AG04449 (cell line): ENCODE measurements at places on chromosomes 6 and 20.

- DNase-seq = no peak
Measured at GRCh38 chr6:166623318-166623717, 3.7 kb downstream of the RPS6KA2 start.

GRCh38 chr20:50013976-50014375 is 31.2 kb downstream of the SNAI1 start:
- no peak for DNase-seq

- no peak for DNase-seq
Measured at GRCh38 chr6:18990059-18990978, 603.2 kb downstream of the RNF144B start.

DNA sequence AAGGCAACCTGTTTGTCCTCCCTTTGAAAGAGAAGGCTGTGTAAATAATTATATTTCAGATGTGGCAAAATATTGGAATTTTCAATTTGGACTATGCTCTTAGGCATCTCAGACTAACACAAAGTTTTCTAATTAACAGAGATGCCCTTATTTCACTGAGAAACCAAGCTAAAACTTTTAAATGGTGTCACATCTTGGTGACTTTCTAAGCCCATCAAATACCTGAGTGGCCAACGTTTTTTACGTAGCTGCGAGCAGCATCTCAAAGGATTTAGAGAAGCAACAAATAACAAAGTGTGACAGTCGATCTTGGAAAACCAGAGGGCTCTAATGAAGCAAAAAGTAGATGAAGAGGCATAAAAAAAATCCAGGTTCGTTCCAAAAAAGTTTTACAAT is 3.4 kb upstream of the HEY2 start:
- no peak for DNase-seq

DNA sequence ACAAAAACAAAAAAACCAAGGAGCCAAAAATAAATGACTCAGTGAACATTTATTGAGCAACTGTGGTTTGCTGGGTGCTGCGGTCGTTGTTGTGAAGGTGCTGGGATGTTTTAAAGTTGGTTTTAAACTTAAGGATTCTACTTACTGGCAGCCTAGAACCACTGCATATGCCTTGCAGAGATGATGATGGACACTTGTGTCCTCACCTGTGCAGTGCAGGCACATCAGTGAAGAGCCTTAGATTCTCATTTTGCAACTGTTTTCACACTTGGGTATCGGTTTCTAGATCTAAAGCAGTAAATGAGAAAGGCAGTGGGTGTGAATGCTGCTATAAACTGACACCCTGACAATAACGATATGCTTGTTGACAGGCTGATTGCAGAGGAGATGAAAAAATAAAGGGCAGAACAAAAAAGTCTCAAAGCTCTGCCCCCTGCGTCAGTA is 68.8 kb downstream of the UTRN start:
- no peak for DNase-seq

DNA sequence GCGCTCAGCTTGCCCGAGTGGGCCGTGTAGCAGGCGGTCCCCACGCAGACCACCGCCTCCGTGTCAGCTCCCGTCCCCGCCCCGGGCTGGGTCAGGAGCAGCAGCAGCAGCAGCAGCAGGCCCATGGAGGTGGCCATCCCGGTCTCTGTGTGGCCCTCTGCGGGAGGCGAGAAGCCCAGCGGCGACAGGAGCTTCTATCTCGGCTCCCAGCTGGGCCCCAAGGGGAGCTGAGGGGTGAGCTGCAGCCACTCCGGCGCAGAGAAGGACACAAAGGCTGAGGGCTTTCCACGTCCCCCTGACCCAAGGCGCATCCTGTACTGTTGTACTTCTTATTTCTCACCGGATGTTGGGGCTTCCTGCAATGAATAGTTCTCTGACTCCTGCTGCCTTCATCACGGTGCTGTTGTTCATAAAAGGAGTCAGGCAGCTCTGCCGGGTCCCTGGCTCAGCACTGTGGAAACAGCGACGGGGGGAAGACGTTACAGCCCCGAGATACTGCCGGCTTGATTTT is at the start of gene CD93:
CD93 (minus strand) TSS at position 269 of the 511 bp plus-strand sequence; CDS start at position 137, 132 bp downstream.
- no peak for DNase-seq

DNA sequence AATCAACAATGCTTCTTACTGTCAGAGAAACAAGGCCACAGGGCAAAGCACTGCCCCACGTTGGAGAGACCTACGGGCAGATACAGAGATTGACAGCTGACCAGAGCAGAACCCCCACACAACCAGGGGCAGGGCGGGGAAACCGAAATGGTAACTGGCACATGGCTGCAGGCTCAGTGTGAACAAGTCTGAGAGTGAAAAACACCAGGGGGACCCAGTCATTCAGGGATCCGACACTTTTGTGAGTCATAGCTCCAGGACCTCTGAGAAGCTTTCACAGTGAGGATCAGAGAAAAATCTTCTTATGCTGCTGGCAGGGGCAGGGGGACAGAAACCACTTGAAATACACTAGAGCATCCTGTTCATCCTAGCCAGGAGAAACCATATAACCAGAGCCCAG is 254.2 kb downstream of the C6orf118 start:
- DNase-seq = no peak

DNA sequence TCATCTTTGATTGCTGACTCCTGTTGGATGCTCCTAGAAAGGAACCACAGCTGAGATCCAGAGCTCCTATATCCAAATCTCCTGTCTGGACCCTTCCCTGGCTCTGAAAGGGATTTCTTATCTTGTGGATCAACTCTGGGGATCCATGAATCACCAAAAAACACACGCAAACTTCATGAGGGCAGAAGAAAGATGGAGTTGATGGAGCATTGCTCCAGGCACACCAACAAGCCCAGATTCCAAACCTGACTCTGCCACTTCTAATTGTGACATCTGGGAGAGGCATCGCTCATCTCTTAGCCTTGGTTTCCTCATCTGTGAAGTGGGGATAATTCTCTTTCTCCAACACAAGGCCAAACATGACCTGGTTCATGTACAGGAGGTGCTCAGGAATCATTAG is 6.7 kb downstream of the KCNS1 start:
- DNase-seq = no peak

GRCh38 chr6:7196685-7197283 is 89.0 kb downstream of the RREB1 start:
- DNase-seq = no peak

GRCh38 chr20:896501-897025 is 19.6 kb downstream of the ANGPT4 start:
- DNase-seq = no peak

DNA sequence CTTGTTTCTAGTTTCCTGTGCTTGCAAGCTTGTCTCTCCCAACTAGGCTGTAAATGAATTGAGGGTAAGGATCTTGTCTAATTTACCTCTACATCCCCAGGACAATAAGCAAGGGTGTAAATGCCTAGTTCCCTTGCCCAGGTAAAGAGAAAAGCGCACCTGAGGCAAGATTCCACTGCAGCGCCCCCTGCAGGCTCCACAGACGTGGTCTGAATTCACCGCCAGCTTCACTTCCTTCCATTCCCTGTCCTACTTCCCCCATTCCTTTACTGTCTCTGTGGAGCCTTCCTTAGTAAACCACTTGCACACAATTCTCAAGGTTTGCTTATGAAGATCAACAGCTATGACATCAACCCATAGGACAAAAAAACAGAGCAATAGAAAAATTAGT is 42.3 kb downstream of the ANKEF1 start:
- DNase-seq = no peak

GRCh38 chr20:54153041-54153327 is 20.8 kb downstream of the CYP24A1 start:
- DNase-seq = no peak

GRCh38 chr6:142014515-142014914 is 118.2 kb upstream of the GJE1 start:
- DNase-seq = peak; percentile 72

DNA sequence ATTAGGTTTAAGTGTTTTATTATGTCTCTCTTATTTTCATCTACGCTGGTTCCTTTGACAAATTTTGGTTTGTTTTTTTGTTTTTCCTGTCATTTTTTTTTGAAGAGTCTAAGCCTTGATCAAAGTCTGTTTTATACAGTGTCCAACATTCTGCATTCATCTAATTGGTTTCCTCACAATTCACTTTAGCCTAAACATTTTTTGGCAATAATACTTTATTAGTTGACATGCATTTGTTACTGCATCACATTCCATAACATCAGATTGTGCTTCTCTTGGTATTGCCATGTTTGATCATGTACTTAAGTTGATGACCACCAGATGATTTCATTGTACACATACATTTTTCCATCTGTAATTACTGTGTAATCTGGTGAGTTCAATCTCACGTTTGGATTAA is 173.2 kb downstream of the ZFAND3 start:
- DNase-seq = no peak

GRCh38 chr6:39225946-39226437 is 3.3 kb downstream of the KCNK5 start:
- no peak for DNase-seq

- DNase-seq = no peak
Measured at GRCh38 chr6:165571721-165572132, 91.3 kb downstream of the PDE10A start.

- DNase-seq = no peak
Measured at GRCh38 chr6:52511572-52512151, 65.2 kb downstream of the TRAM2 start.

GRCh38 chr6:1781152-1781816 is 171.6 kb downstream of the FOXC1 start:
- no peak for DNase-seq

DNA sequence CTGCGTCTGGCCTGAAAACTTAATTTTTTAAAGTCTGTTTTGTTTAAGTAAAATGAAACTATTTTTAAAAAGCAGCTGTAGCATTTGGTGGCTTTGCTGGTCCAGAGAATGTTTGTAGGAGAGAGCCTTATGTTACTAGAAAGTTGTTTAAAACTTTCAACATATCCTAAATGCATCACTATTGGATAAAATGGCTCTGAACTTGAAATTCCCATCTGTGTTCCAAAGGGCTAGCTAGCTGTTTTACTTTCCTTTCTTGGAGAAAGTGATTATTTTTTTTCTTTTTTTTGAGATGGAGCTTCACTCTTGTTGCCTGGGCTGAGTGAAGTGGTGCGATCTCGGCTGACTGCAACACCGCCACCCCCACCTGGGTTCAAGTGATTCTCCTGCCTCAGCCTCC is 2.5 kb downstream of the SYNJ2 start:
- no peak for DNase-seq

DNA sequence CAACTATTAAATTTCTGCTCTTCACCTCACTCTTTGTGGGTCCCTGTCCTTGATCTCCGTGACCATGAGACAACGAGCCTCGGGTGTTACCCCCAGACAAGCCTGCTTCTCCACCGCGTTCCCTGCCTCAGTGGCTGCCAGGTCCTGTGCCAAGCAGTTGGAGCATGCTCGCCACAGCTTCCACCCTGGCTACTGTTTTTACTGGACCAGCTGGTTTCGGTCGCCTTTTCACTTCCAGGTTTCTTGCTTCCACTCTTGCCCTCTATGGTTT is 5.6 kb downstream of the TP53RK start:
- no peak for DNase-seq

GRCh38 chr20:38308047-38308438 is 4.1 kb downstream of the BPI start:
- no peak for DNase-seq

DNA sequence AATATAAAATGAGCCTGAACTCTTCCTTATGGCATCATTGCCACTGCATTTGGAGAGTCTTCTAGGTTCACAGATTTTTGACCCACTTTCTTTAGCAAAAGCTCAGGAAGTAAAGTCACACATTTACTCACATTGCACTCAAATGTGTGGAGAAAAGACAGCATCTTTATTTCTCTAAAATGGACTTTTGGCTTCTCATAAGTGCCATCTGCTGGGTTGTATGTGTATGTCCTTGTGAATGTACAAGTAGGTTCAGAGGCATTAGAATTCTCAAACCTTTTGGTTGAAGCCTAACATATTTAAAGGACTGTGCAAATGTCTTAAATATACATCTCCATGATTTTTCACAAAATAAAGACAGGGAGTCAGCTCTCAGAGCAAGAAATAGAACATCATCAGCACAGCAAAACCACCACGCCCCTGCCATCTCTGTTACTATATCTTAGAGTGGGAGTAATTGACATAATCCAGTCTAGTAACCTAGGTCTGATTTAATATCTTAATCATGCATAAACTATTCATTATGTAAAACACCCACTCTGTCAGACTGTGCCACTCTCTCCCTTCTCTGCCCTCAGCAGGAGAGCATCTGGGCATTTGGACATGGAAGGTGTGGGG is 42.2 kb upstream of the SPTLC3 start:
- peak; percentile 19 for DNase-seq

DNA sequence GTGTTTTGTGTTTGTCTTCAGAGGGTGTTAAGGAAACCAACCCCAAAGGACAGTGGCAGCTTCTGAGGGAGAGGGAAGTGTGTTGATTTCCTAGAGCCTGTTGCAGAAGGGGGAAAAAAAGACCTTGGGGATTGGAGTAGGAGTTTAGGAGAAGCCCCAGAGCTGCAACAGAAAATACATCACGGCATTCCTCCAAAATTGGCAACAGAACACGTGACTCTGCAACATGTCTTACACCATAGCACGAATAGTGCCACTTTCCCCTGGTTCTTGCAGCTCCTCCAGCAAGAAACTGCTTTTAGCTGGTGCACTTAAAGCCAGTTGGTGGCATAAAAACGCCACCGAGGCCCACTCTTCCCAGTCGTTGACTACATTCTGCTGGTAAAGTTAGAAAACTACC is 473.0 kb downstream of the CD83 start:
- no peak for DNase-seq

- DNase-seq = no peak
Measured at GRCh38 chr20:2114990-2115681, 13.5 kb downstream of the STK35 start.

- DNase-seq = no peak
Measured at GRCh38 chr6:56520218-56520617, 122.5 kb downstream of the DST start.

GRCh38 chr6:33314943-33315792 is 1.3 kb upstream of the TAPBP start:
- no peak for DNase-seq

GRCh38 chr6:169194737-169195136 is 58.9 kb downstream of the THBS2 start:
- no peak for DNase-seq

DNA sequence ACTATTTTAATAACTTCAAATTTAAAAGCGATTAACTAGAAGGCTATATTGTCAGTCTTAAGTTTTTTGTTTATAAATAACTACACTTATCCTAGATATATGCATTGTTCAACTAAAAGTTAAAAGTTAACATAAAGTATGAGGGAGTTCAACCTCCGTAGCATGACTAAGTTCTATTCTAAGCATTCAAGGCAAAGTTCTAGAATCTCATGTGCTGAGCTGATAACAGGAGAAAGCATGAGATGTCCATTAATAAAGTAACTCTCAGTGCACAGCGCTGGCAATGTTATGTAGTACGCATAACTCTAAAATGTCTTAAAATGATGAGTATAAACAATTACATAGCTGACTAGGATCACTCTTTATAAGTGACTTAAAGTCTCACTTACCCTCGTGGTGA is 264.8 kb downstream of the RNGTT start:
- no peak for DNase-seq

DNA sequence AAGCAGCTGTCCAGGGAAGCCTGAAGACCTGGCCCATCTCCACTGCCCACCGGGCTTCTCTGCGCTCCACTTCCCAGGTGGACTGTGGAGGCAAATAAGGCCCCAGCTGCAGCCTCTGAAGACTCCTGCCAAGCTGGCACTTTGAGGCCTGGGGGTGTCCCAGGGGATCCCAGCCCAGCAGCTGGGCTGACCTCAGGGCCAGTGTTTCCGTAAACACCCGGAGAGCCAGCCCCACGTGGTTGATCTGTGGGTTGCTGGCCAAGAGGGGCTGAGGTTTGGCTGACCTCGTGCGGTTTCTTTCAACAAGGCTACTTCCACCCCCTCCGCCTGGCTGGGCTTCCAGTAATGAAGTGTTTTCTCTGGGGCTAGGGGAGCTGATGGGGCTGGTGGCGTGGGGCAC is 12.4 kb upstream of the CCN5 start:
- DNase-seq = no peak
